WERI-Rb-1 (cell line): ENCODE measurements at places on chromosomes 2 and 18.

- no peak for DNase-seq
Measured at GRCh38 chr2:204681412-204681811, 136.1 kb downstream of the PARD3B start.

- no peak for DNase-seq
Measured at GRCh38 chr2:105540642-105541041, 141.8 kb upstream of the FHL2 start.

GRCh38 chr2:84881581-84882413 is 913 bp upstream of the TRABD2A start:
- peak; percentile 79 for DNase-seq

DNA sequence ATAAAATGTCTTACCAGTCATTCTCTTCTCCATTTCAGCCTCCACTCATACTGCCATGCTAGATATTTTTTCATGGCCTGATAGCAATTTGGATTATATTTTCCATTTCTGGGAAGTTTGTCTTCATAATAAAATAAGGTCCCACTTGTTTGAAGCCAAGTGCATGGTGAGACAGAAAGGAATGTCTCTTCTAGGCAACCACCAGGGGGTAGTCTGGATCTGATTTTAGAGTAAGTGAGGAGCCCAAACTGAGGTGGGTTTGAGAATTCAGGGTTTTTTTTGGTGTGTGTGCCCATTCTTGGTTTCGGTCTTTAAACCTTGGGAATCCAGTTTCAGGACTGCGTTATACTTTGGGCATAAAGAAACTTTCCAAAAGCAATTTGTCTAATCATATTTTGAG is 315.5 kb downstream of the RPRM start:
- peak; percentile 38 for DNase-seq
